ENCODE measurements at places on chromosomes 1 and 21.

GRCh38 chr1:236027104-236027503, 37.8 kb downstream of the NID1 start:
- no peak for DNase-seq

- DNase-seq = no peak
Measured at GRCh38 chr1:201353186-201353940, 24.1 kb downstream of the TNNT2 start.

DNA sequence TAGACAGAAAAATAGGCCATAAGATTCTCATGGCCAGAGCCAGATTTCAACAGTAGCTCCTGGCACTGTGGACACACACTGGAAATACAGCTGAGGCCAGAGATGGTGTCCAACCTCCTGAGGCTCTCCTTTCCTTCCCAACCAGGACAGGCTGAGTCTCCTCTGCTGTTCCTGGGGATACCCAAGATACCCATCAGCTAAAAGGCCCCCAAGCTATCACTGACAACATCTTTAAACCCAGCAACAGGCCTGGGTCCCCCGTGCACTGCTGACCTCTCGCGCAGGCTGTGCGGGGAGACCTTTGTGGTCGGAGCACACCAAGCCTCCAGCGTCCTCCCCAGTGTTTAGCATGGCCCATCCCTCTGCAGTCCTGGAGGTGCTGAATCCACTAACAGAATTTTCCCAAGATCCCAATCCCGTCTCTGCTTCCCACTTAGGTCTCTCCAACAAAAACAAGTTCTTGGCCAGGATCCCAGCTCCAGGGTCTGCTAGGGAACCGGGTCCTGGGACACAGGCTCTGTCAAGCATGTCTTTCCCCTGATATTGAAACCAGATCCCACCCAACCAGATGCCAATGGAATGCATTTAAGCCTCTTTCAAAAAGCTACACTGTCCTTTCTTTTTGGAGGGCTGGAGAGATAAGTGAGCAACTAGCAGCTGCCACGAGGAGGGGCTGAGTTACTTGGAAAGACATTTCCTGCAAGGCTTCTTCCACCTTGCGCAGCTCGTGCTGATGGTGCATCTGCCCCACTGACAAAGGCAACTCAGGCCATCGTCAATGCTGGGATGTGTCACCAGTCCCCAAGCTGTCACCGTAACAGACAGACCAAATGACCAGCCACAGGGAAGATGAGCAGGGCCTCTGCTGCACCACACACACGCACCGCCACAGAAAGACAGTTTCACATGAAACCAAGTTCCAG, 73.2 kb downstream of the BCAR3 start:
- DNase-seq = no peak

DNA sequence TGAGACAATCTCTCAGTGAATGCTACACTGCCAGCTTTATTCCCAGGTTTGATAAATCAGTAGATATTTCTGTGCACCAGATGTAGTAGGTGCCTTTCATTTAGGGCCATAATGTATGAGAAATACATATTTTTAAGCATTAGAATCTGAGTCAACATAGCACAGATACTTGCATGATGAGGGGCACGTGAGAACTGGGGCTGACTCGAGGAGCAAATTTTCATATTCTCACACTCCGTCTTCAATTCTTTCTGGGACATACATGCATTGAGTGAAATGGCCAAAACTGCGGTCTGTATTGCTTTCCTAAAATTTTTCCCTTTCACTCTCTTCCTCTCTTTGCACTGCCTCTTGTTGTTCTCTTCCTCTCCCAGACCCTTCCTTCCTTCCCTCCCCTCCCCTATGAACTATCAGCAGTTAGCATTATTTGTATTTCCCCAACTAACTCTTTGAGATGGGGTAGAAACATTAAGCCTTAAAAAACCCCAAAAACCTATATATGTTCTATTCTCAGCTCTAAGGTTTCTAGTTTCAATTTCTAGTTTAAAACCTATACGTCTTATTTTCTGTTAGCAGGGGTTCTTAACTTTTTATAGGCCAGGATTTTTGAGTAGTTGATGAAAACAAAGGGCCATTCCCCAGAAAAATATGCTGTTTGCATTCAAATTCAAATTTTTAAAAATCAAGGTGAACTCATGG, 289.1 kb downstream of the PTBP2 start:
- no peak for DNase-seq

- no peak for DNase-seq
Measured at GRCh38 chr1:183780159-183780558, 24.8 kb upstream of the RGL1 start.

DNA sequence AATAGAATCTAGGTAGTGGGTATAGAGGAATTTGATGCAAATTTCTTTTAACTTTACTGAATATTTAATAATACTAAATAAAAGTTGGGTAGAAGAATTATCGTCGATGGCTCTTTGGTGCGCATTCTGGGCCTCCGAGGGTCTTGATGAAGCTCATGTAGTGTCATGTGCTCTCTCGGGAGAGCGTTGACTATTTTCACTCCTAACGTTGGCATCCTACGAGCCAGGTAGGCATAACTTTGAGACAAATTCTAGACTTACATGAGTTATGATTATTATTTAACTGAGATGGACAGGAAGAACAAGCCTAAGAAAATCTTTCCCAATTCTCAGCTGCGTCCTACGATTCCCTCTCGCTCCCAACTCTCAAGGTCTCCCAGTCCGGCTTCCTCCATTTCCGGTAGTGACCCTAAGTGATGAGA, 550 bp upstream of the PCAT6 start:
- DNase-seq = no peak

DNA sequence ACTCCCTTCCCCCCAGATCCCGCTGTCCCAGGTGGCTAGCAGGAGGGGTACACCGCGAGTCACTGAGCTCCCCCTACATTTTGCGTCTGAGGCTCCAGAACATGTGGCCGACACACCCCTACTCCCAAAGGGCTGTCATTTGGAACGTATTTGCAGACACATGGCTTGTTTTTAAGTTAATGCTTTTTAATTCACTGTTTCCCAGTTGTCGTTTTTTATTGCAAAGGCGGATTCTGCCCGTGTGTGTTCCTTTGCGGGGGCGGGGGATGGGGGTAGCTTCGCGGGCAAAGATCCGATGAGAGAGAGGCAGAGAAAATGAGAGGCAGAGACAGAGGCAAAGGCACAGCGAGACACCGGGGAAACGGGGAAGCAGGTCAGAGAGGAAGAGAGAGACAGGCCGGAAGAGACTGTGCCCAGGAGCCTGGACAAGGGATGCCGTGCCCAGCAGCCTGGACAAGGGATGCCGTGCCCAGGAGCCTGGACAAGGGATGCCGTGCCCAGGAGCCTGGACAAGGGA, 270.2 kb downstream of the FOXD2 start:
- DNase-seq = no peak

GRCh38 chr1:21955501-21956281, 18.6 kb upstream of the HSPG2 start:
- DNase-seq = no peak

DNA sequence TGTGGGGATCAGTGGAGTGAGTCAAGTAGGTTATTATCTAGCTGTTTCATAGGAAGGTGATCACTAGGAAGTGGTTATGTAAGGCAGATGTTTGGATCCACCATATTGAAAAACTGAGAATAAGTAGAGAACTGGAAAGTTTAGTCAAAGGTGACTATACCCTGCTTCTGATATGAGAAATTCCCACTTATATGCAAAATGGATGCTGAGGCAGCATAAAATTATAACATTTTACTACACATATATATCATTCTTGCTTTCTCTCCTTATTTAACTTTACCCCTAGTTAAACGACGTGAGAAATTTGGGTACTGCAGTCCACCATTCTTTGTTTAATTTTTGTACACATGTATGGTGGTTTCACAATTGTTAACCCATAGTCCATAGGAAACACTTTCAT, 142.4 kb downstream of the ADGRL4 start:
- no peak for DNase-seq

GRCh38 chr1:21361506-21361905, 71.2 kb upstream of the ECE1 start:
- DNase-seq = no peak

GRCh38 chr1:166785987-166786386, 53.3 kb upstream of the POGK start:
- DNase-seq = no peak

- no peak for DNase-seq
Measured at GRCh38 chr21:31992391-31992790, 119.6 kb downstream of the HUNK start.

- no peak for DNase-seq
Measured at GRCh38 chr1:147541672-147542568, 619 bp downstream of the BCL9 start.

DNA sequence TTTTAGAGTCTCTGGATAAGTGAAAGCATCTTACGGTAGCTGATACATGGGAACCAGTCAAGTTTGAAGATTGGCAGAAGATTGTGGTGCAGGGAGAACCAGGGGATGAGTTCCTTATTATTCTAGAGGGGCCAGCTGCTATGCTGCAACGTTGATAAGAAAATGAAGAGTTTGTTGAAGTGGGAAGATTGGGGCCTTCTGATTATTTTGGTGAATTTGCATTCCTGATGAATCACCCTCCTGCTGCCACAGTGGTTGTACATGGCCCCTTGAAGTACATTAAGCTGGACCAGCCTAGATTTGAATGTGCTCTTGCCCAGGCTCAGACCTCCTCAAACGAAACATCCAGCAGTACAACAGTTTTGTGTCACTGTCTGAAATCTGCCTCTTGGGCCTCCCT, 45.9 kb downstream of the BTBD8 start:
- no peak for DNase-seq
